ENCODE measurements at places on chromosomes 6 and 20.

GRCh38 chr6:33661106-33661838 is 40.1 kb downstream of the ITPR3 start:
- no peak for DNase-seq

- no peak for DNase-seq
Observed at GRCh38 chr6:129134535-129134934, 251.6 kb downstream of the LAMA2 start.

DNA sequence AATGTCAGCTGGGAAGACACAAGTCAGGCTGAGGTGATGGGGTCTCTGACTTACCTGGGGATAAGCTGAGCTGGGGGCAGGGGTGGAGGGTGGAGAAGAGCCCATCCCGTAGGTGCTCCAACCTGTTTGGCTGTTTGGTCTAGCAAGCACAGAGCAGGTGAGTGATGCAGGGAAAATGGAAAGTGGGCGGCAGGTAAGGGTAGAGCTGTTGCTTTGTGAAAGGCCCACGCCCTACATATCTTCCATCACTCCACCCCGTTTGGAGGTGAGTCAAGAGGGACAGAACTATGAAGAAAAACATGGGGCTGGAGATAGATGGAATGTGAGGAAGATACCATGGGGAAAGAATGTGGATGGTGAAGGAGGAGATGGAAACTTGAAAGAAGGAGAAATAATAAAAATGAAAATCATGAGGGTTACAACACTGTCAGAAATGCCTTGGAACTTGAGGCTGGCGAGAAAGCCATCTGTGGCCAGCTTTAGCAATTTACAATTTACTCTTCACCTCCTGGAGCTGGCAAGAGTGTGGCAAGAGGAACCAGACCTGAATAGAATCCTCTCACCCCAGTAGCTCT is 1.3 kb downstream of the LY6G6C start:
- no peak for DNase-seq

DNA sequence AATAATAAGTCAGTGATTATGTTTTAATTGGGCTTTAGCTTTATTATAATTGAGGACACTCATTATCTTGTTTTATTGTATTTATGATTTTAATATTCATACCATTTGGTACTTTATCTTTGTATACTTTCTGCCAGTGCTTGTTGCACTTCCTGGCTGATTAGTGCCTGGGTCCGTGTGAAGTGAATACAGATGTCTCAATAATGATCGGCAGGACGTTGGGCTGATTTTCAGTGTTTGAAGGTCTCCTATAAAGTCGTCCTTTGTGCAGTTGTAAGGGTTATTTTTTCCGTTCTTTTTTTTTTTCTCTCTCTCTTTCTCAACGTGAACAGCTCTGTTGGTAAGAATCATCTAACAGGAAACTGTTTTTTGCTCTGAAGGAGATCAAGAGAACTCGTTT is 450.0 kb upstream of the POU3F2 start:
- DNase-seq = no peak

DNA sequence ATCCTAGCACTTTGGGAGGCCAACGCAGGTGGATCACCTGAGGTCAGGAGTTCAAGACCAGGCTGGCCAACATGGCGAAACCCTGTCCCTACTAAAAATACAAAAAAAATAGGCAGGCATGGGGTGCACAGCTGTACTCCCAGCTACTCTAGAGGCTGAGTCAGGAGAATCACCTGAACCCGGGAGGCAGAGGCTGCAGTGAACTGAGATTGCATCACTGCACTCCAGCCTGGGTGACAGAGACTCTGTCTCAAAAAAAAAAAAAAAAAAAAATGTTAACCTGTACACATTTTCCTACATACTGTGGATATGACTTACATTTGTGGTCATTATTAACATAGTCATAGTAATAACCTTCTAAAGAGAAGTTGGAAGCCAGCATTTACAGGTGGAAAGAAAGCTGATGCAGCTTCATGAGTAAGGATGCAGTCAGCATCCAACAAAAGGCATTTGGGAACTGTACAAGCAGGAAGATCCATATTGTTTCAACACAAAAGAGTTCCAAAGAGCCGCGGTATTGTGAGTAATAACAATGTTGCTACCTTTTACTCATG is 186.2 kb downstream of the GPX5 start:
- DNase-seq = no peak

GRCh38 chr6:133773776-133774175 is 115.1 kb upstream of the TCF21 start:
- no peak for DNase-seq

Data from CD8-positive, alpha-beta T cell (primary cell).